ENCODE measurements at places on chromosomes 2 and 18.

GRCh38 chr2:48059975-48060374, 153.7 kb upstream of the FBXO11 start:
- DNase-seq = no peak

DNA sequence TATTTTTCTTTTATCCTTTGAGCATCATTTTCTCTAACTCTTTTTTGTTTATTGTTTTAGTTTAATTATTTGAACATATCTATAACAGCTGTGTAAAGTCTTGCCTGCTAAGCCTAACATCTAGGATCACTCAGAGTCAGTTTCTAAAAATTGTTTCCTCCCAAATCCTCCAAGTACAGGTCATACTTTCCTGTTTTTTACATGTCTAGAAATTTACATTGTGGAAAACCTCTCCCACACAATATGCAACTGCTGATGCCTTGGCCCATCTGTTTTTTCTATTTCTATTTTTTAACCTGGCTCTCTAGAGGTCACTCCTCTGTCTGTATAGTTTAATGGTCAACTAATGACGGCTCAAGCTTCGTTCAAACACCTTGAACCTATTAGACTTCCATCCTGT, 261.0 kb downstream of the HRH4 start:
- DNase-seq = no peak

GRCh38 chr2:24886691-24887304, 33.2 kb downstream of the ADCY3 start:
- DNase-seq = no peak

GRCh38 chr2:128732976-128733431, 414.3 kb upstream of the HS6ST1 start:
- no peak for DNase-seq

DNA sequence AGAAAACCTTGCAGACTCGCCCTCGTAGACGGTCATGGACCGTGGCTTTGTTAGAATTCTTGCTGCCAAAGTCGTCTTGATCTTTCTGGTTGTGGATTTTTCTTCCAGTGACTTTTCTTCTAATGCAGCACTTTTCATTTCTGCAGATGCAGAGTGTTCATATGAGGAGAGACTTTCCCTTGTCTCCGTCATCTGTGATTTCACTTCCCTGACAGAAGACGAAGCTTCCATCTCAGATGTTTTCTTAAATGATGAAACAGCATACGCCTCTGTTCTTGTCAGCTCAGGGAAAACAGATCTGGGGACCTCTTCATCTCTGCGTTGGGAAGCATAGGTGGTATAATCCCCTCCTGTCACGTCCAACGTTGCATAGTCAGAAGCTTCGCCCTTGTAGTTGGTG, 50.9 kb downstream of the PLEKHA3 start:
- DNase-seq = no peak

DNA sequence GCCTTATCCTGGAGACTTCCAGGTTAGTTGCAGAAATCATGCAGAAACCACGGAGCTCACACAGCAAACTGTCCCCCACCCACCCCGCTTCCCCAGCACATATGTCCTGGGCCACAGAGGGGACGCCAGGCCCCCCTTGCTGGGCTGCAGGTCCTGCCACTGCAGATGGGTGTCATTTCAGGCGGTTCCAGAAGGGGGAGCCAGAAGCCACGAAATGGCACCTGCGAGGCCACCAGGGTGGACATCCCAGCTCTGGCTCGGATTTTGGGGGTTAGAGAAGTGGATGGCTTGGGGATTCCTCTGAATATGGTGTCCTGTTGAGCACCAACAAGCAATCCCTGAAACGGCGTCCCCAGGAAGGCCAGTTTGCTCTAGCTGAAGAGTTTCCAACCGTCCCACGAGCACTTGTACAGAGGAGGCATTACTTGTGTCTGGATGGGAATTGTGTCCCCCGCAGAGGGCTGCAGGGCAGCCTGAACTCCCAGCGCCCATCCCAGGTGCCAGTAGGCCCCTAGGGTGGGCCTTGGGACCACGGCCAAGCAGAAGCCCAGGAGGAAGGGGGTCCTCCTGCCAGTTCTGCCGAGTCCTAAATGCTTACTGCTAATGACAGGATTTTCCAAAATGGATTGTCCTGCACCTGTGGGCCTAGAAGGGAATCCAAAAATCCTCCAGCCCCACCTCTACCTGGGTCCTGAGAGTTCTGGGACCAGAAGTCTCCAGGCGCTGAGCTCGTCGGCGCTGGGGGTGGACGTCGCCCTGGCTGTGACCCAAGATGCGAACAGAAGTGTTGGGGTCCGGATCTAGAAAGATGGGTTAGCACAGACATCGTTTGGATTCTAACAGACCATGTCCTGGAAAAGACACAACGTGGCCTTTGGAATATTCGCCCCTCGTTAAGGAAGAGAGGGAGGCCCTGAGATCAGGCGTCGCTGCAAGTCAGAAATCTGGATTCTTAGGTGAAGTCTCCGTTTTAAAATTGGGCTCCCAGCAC, 14.6 kb upstream of the NFATC1 start:
- peak; percentile 6 for DNase-seq

- DNase-seq = no peak
Measured at GRCh38 chr18:67131498-67131897, 385.0 kb downstream of the DSEL start.

GRCh38 chr2:223488814-223489213, 113.3 kb downstream of the SCG2 start:
- DNase-seq = peak; percentile 31

- no peak for DNase-seq
Measured at GRCh38 chr2:164504253-164504652, 117.0 kb downstream of the GRB14 start.

DNA sequence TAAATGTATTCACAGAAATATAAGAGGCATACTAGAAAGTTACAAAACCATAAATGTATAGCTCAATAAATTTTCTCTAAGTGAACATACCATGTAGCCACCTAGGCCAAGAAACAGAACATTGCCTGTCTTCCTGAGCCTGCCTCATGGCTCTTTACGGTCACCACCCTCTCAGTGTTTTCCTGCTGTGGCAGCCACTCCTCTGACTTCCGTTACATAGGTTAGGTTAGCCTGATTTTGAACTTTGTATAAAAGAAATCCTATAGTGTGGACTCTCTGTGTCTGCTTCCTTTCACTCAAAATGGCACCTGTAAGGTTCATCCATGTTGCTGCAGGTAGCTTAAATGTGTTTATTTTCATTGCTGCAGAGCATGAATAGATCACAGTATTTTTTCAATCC, 11.6 kb upstream of the ST3GAL5 start:
- DNase-seq = no peak
